ENCODE measurements at places on chromosomes 11 and 22. TPM values are rescaled to one million over a fixed set of nuclear protein-coding genes. Genes with fewer than 3 reads are reported as not detected.

MPZL2 gene
- 2.0 TPM for polyA plus RNA-seq

OR4P4 gene
- not detected for polyA plus RNA-seq

PARVG gene
- polyA plus RNA-seq: not detected

TUBA8 gene
- polyA plus RNA-seq: 11.5 TPM

CARD10 gene
- polyA plus RNA-seq: 12.1 TPM

RAC2 gene
- polyA plus RNA-seq: 3.3 TPM

POU2AF2 gene
- not detected for polyA plus RNA-seq

MS4A6A gene
- polyA plus RNA-seq: 26.2 TPM

P2RX3 gene
- polyA plus RNA-seq: 1.6 TPM

RIBC2 gene
- 2.0 TPM for polyA plus RNA-seq

ACRV1 gene
- polyA plus RNA-seq: 0.49 TPM

USH1C gene
- polyA plus RNA-seq: 0.61 TPM
